ENCODE measurements at places on chromosomes 11 and 22.

- no peak for DNase-seq
Measured at GRCh38 chr22:49322861-49323622, 504.6 kb downstream of the BRD1 start.

GRCh38 chr11:110331626-110332025 lies 35.2 kb upstream of the RDX start:
- no peak for DNase-seq

DNA sequence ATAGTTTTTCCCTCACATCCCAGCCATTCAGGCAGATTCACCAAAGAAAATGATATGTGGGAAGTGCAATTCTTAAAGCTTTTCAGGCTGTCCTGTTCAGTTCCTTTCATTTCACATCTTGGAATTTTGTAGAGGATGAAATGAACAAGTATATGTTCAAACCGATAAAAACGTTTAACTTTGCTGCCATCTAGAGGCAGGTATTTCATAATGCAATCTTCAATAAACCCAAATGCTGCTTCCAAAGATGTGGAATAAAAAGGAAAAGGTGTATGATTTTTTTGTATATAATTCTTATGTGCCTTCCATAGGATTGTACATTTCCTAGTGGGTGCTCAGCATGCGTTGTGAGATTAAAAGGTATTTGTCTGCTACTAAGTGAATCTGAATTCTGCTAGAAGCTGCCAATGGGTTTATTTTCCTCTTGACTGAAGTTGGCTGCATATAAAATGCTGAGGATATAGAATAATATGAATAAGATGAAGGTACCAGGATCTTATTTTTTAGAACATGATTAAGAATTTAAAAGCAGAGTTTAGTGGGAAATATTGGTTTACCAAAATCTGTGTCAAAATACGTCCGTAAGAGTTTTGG lies 199.3 kb downstream of the PGR start:
- DNase-seq, result no peak

- DNase-seq, result no peak
Measured at GRCh38 chr11:120750647-120751549, 239.3 kb downstream of the GRIK4 start.

GRCh38 chr22:35459423-35459894 lies 59.5 kb downstream of the MCM5 start:
- no peak for DNase-seq

DNA sequence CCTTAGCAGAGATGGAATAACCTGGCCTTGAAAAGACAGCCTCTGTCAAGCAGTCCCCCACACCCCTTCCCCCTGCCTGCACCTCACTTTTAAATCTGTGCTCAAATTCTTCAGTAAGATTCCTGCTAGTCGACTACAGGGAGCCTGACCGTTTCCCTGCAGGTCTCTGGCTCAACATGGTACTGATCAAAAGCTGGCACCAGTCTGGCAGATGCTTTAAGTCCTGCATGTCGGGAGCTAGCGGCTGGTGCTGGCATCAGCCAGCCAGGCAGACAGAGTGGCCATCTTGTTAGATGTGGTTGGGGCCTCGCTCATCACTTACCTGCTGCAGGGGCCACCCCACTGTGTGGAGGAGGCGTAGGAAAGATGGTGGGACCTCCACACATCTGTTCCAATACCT lies 204.4 kb upstream of the SORL1-AS1 start:
- DNase-seq, result no peak
